Effector memory CD4-positive, alpha-beta T cell (primary cell): ENCODE measurements at places on chromosomes 6 and 20.

DNA sequence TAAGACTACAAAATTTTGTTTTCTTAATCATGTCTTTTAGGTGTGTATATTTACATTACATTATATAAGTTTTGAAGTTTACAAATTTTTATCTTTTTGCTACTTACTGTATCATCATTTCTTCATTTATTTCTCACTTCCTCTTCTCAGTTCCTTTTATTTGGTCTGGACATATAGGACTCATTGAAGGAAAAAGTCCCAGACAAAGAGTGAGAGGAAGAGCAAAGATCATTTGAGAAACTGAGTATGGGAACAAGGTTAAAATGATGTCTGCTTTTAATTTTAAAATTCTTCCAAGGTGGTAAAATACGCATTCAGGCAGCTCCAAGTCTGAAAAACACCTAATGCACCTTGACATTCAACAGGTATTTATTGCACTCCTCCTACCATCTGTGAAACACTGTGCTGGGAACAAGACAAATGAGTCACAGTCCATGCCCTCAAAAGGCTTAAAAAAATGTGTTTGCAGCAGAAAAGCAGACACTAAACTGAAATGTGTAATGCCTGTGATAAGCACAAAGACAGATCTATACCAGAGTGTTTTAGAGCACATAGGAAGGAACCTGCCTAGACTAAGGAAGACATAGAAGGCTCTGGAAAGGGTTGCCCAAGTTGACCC lies 63.2 kb downstream of the PKIB start:
- no peaks in the 10 kb centered on the region for H3K36me3 ChIP-seq
- no peaks in the 10 kb centered on the region for H3K27me3 ChIP-seq
- H3K4me1 ChIP-seq, result no peaks in the 10 kb centered on the region
- no peak for DNase-seq
- H3K27ac ChIP-seq, result no peak overlapping the region

DNA sequence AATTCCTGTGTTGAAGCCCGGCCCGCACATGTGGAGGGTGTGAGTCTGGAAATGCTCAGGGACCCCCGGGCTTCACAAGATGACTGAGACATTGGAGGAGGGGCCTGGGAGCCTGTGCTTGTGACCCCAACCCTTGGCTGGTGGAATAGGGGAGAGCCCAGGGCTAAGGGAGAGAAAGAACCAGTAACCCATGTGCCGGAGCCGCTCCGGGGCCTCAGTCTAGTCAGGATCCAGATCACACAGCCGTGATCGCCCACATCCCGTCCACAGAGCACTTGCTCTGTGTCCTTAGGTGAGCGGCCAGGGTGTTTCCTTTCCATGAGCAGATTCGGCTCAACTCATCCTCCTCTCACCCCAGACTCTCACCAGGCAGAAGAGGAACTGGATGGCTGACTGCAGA lies 152.3 kb upstream of the RPS6KA2 start:
- H3K27me3 ChIP-seq, result no peaks in the 10 kb centered on the region
- H3K36me3 ChIP-seq, result no peaks in the 10 kb centered on the region
- DNase-seq, result no peak
- no peak overlapping the region for H3K27ac ChIP-seq
- H3K4me1 ChIP-seq, result no peaks in the 10 kb centered on the region

GRCh38 chr6:14732226-14732843 lies 513.5 kb upstream of the JARID2 start:
- H3K27me3 ChIP-seq, result no peaks in the 10 kb centered on the region
- peaks cover 6% of the 10 kb centered on the region for H3K4me1 ChIP-seq
- no peak for DNase-seq
- no peak overlapping the region for H3K4me3 ChIP-seq
- no peak overlapping the region for H3K27ac ChIP-seq

DNA sequence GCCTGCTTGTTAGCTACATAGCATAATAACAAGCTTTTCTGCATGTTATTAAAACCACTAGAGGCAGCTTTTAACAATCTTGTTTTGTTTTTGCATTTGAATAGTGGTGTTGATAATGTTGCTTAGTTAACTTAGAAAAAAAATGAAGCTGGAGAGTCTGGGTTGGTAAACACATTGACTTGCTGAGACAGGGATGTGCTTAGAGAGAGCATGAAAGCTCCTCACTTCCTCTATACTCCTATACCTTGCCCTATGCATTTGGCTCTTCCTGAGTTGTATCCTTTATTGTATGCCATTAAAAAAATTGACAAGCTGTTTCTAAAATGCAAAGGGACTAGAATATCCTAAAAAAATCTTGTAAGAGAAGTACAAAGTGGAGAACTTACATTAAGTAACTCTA lies 13.6 kb downstream of the FAM83B start:
- H3K27ac ChIP-seq, result no peak overlapping the region
- DNase-seq, result no peak
- H3K36me3 ChIP-seq, result no peaks in the 10 kb centered on the region
- no peaks in the 10 kb centered on the region for H3K4me1 ChIP-seq
- H3K27me3 ChIP-seq, result no peaks in the 10 kb centered on the region

- DNase-seq, result no peak
- peaks cover 19% of the 10 kb centered on the region for H3K4me1 ChIP-seq
Observed at GRCh38 chr6:157993076-157993475, 11.4 kb downstream of the SYNJ2 start.

DNA sequence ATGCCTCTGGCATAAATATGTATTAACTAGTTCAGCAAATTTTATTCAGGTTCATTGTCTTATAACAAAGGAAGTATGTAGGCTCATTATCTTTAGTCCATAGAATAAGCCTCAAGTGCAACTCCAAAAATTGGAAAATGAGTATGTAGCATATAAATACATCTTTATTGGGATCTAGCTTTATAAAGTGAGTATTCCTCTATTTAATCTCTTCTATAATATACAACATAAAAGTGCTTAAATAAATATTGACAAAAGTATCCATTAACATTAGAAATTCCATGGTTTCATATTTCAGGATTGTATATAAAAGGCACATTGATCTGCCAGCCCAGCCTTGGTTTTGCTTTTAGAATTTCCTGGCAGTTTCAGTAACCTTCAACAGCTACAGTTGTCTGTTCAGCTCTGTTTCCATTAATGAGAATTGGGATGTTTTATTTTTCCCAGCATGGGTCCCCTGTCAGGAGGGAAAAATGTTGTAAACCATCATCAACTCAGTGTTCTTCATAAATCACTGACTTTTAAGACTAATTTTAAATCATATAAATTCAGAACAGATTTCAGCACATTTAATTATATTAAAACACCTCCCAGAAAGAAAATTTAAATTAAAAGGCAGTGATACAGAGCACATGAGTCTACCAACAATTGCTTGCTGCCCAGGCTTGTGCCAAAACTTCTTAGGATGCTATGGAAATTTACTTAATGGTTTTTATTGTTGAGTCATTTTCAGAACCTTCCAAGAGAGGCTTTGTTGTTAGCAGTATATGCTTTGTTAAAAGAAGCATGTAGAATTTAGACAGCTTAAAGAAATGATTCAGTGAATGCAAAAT lies 119.7 kb downstream of the ADGRG6 start:
- H3K4me3 ChIP-seq, result no peak overlapping the region
- H3K27me3 ChIP-seq, result peaks cover 3% of the 10 kb centered on the region
- H3K36me3 ChIP-seq, result no peaks in the 10 kb centered on the region
- H3K4me1 ChIP-seq, result no peaks in the 10 kb centered on the region

- H3K36me3 ChIP-seq, result no peaks in the 10 kb centered on the region
- H3K4me3 ChIP-seq, result no peak overlapping the region
- H3K27me3 ChIP-seq, result no peaks in the 10 kb centered on the region
- no peaks in the 10 kb centered on the region for H3K4me1 ChIP-seq
Observed at GRCh38 chr6:16209539-16209938, 28.8 kb upstream of the GMPR start.

DNA sequence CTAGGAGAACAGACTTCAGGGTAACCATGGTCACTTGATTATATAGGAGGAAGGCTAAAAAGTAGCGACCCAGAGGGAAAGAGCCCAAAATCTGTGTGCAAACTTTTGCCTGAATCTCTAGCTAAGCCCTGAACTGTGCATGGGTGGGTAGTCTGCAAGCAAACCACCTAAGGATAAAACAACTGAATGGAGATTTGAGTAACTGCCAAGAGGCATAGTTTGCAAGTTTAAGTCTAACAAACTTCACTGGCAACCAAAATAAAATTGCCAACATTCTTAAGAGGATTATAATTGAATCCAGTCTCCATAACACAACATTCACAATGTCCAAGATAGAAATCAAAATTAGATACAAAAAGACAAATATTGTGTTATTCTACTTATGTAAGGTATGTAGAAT lies 192.0 kb upstream of the PLN start:
- no peaks in the 10 kb centered on the region for H3K27me3 ChIP-seq
- no peak overlapping the region for H3K4me3 ChIP-seq

DNA sequence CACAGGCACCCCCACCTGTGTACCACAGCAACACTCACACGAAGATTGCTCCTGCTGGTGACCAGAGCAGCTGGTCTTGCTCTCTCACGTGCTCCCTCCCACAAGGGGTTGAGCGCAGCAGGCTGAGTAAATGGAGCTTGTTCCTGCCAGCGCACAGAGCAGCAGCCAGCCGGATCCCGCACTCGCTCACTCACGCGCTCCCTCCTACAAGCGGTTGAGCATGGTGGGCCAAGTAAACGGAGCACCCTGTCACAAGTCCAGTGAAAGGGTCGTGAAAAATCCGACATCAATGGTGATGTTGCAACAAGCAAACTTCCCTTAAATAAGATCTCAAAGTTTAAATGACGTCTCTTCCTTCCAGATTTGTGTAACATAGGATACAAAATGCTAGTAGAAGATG lies 313.7 kb downstream of the FOXC1 start:
- no peaks in the 10 kb centered on the region for H3K27me3 ChIP-seq
- H3K36me3 ChIP-seq, result no peaks in the 10 kb centered on the region
- no peaks in the 10 kb centered on the region for H3K4me1 ChIP-seq
- H3K4me3 ChIP-seq, result no peak overlapping the region
- DNase-seq, result no peak

- no peak for DNase-seq
- no peaks in the 10 kb centered on the region for H3K27me3 ChIP-seq
- no peaks in the 10 kb centered on the region for H3K4me1 ChIP-seq
- no peak overlapping the region for H3K4me3 ChIP-seq
Observed at GRCh38 chr6:30042914-30043313, 18.2 kb upstream of the POLR1H start.

DNA sequence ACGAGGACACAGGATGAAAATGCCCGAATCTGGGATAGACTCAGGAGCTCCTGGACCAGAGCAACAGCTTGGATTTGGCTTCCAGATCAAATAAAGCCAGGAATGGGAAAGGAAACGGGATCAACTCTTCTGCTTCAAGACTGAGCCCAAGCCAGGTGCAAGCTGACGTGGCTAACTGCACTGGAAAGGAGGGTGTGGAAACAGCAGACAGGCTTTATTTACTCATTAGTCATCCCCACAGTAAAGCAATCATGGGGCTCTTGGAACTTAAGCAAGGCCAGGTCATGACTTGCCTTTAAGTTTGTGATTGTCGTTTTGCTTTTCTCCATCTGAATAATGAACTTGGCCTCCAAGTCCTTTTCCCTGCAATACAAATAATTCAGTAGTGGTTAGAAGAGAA lies 45.2 kb downstream of the KIF16B start:
- H3K36me3 ChIP-seq, result peaks cover 12% of the 10 kb centered on the region
- H3K27me3 ChIP-seq, result no peaks in the 10 kb centered on the region
- no peak overlapping the region for H3K27ac ChIP-seq
- no peak overlapping the region for H3K4me3 ChIP-seq
- no peaks in the 10 kb centered on the region for H3K4me1 ChIP-seq

- H3K27me3 ChIP-seq, result no peaks in the 10 kb centered on the region
- DNase-seq, result no peak
- no peak overlapping the region for H3K4me3 ChIP-seq
- peak overlapping the region; percentile 83 for H3K27ac ChIP-seq
- no peaks in the 10 kb centered on the region for H3K36me3 ChIP-seq
Observed at GRCh38 chr6:26103141-26103769, 16.0 kb downstream of the HFE start.

DNA sequence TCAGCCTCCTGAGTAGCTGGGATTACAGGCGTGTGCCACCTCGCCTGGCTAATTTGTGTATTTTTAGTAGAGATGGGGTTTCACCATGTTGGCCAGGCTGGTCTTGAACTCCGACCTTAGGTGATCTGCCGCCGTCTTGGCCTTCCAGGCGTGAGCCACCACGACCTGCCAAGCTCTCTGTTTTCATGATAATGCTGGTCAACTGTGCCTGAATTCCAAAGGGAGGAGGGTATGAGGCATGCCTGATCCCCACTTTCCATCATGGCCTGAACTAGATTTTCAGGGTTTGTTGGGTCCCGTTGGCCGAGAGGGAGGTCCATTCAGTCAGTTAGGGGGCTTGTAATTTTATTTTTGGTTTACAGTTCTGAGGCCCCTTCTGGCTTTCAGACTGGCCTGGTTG lies 28.0 kb upstream of the ANGPT4 start:
- H3K4me3 ChIP-seq, result no peak overlapping the region
- no peaks in the 10 kb centered on the region for H3K27me3 ChIP-seq
- H3K36me3 ChIP-seq, result no peaks in the 10 kb centered on the region
- no peak overlapping the region for H3K27ac ChIP-seq
- no peak for DNase-seq
- no peaks in the 10 kb centered on the region for H3K4me1 ChIP-seq

DNA sequence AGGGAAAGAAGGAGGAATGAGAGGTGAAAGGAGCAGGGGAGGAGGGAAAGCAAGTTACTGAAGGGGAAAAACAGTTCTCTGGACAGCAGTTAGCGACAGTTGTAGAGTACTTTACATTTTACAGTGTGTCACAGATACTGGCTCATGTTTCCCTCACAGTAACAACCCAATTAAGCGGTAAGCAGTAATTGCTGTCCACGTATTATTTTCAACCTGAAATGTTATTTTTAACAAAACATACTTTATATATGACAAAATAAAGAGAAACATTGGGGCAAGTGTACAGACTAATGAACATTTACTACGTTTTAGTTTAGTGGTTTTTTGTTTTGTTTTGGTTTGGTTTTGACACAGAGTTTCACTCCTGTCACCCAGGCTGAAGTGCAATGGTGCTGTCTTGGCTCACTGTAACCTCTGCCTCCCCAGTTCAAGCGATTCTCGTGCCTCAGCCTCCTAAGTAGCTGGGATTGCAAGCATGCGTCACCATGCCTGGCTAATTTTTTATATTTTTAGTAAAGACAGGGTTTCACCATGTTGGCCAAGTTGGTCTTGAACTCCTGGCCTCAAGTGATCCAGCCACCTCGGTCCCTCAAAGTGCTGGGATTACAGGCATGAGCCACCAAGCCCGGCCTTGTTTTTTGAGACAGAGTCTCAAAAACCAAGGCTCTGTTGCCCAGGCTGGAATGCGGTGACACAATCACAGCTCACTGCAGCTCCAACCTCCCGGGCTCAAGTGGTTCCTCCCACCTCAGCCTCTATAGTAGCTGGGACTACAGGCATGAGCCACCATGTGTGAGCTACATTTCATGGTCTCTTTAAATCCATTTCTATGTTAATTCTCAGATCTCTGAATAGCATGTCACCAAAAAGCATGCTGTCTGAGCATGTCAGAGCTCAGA lies 22.6 kb upstream of the BTN3A2 start:
- no peaks in the 10 kb centered on the region for H3K36me3 ChIP-seq
- no peak for DNase-seq
- H3K27ac ChIP-seq, result no peak overlapping the region
- no peaks in the 10 kb centered on the region for H3K4me1 ChIP-seq

- no peak for DNase-seq
- H3K36me3 ChIP-seq, result no peaks in the 10 kb centered on the region
- H3K27ac ChIP-seq, result no peak overlapping the region
- H3K4me3 ChIP-seq, result no peak overlapping the region
- H3K4me1 ChIP-seq, result no peaks in the 10 kb centered on the region
- no peaks in the 10 kb centered on the region for H3K27me3 ChIP-seq
Observed at GRCh38 chr6:39269961-39270360, 40.7 kb upstream of the KCNK5 start.
